ENCODE measurements at places on chromosomes 5 and 9. TPM values are rescaled to one million over a fixed set of nuclear protein-coding genes. Genes with fewer than 3 reads are reported as not detected.

- H3K36me3 ChIP-seq = no peaks in the 10 kb centered on the region
- H3K27me3 ChIP-seq = peaks cover 87% of the 10 kb centered on the region
Observed at GRCh38 chr5:135535420-135535819, 344 bp downstream of the NEUROG1 start.

GRCh38 chr5:172786736-172787462, 15.9 kb upstream of the DUSP1 start:
- H3K27me3 ChIP-seq = no peaks in the 10 kb centered on the region
- no peak overlapping the region for H3K27ac ChIP-seq
- H3K4me1 ChIP-seq = peaks cover 6% of the 10 kb centered on the region
- no peak for DNase-seq
- H3K36me3 ChIP-seq = no peaks in the 10 kb centered on the region

Gene SPATA31C1
- not detected for total RNA-seq

Gene PCDHGA1
- 0.09 TPM for total RNA-seq

DNA sequence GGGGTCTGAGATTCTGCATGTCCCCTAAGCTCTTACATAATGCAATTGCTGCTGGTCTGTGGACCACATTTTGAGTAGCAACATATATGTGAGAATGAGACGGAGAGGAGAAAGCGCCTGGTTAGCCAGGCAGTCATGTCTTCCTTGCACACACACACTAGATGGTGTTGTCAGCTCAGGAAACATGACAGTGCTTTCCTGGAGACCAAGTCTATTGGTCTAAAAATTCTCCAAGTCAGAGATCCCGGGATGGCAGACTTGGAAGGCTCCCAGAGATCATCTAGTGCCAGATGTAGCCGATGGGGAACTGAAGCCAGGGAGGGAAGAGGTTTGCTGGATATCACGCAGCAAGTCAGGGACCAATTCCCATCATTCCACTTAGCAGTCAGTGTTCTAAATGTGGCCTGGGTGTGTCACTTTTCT, 53.4 kb downstream of the GALNT12 start:
- H3K36me3 ChIP-seq = no peaks in the 10 kb centered on the region
- no peak for DNase-seq
- H3K27me3 ChIP-seq = peaks cover 22% of the 10 kb centered on the region
- H3K4me3 ChIP-seq = no peak overlapping the region
- H3K4me1 ChIP-seq = no peaks in the 10 kb centered on the region

- H3K27ac ChIP-seq = peak overlapping the region; percentile 95
- peak overlapping the region; percentile 93 for H3K4me3 ChIP-seq
- DNase-seq = no peak
- peaks cover 17% of the 10 kb centered on the region for H3K4me1 ChIP-seq
Observed at GRCh38 chr5:132962429-132963021, 909 bp downstream of the AFF4 start.

DNA sequence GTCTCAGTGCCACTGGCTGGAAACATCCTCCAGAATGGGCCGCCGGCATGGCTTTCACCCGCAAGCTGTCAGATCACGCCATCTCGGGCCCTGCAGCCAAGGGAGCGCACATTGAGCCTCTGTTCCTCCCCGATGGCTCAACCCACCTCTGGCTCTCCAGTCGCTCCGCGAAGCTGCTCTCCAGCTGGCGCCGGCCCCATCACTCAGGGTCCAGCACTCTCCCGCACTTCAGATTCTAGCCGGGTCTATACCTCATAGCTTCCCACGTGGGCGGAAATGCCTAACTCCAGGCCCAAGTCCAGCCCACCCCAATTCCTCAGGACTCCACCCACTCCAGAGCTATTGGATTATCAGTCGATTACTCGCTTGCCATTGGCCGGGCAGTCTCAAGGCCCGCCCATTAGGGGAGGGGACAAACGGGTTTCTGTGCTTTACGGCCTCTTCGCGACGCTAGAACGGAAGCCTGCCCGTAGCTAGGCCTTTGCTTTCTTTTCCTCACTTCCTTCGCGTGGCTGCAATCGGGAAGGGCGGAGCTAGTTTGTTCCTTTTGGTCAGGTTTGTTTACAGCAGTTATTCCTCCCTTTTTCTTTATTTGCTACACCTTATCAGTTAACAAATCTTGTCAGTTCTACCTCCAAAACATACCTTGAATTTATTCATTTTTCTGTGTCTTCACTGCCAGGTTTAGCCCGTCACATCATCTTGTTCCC, at the start of gene NOL6:
Gene NOL6, minus strand, starts transcription at position 282 of the 710 bp plus-strand sequence. Its CDS starts 82 bp downstream, at position 200.
- peak within 1 kb of the TSS; percentile 98 for H3K4me3 ChIP-seq
- H3K4me1 ChIP-seq = peaks cover 21% of the 10 kb centered on the region
- peak; percentile 98 for DNase-seq
- peak within 1 kb of the TSS; percentile 92 for H3K27ac ChIP-seq
- peaks cover 40% of the 10 kb centered on the region for H3K36me3 ChIP-seq

GRCh38 chr5:149392718-149393117, 13.6 kb upstream of the IL17B start:
- H3K36me3 ChIP-seq = no peaks in the 10 kb centered on the region
- H3K27me3 ChIP-seq = peaks cover 11% of the 10 kb centered on the region
- no peak overlapping the region for H3K4me3 ChIP-seq
- no peak overlapping the region for H3K27ac ChIP-seq

- no peaks in the 10 kb centered on the region for H3K4me1 ChIP-seq
- DNase-seq = no peak
- H3K4me3 ChIP-seq = no peak overlapping the region
- no peaks in the 10 kb centered on the region for H3K27me3 ChIP-seq
Observed at GRCh38 chr5:160837211-160837610, 14.8 kb downstream of the ATP10B start.

Gene BAAT
- not detected for total RNA-seq

DNA sequence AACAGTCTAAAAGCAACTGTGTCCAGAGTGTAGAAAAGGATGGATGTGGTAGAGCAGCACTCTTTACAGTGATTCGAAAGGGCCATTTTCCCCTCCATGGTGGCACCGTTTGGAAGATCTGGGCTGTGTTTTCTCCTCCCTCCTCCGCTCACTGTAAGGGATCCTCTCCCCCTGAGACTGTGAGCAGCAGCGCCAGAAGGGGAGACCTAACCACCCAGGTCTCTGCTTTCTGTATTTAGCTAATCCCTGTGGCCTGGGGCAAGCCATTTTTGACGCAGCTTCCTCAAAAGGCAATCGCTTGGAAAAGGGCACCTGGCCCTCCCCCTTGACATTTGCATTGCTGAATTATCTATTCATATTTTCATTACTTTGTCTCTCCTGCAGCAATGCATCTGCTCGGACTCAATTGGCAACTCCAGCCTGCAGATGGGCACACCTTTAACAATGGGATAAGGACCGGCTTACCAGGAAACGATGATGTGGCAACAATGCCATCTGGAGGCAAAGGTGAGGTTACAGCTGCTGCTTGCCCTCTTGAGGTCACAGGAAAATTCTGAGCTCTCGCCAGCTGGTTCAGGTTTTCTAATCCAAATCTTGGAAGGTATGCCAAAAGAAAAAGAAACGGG, 244.3 kb upstream of the WWC1 start:
- no peaks in the 10 kb centered on the region for H3K36me3 ChIP-seq
- no peak for DNase-seq
- H3K4me3 ChIP-seq = no peak overlapping the region
- no peaks in the 10 kb centered on the region for H3K27me3 ChIP-seq
- H3K4me1 ChIP-seq = no peaks in the 10 kb centered on the region

GRCh38 chr9:38091310-38092199, 22.5 kb upstream of the SHB start:
- DNase-seq = no peak
- H3K4me3 ChIP-seq = no peak overlapping the region
- H3K4me1 ChIP-seq = no peaks in the 10 kb centered on the region
- H3K27me3 ChIP-seq = peaks cover 7% of the 10 kb centered on the region
- H3K27ac ChIP-seq = no peak overlapping the region
- H3K36me3 ChIP-seq = no peaks in the 10 kb centered on the region
